NCI-H446 (cell line): ENCODE measurements at places on chromosomes 16 and 17.

GRCh38 chr16:88923450-88923849 is 53.6 kb downstream of the CBFA2T3 start:
- no peak for DNase-seq

DNA sequence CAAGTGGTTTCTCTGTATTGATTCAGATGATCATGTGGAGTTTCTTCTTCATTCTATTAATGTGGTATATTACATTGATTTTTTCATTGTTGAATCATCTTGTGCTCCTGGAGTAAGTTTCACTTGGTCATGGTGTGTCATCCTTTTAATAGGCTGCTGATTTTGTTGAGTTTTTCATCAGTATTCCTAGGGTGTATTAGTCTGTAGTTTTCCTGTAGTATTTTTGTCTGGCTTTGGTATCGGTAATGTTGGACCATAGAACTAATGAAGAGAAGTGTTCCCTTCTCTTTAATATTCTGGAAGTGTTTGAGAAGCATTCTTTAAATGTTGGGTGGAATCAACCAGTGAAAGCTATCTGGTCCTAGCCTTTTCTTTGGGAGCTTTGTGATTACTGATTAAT is 99.0 kb downstream of the OMG start:
- DNase-seq = no peak

- peak; percentile 39 for DNase-seq
Measured at GRCh38 chr17:17741349-17742023, 60.2 kb downstream of the RAI1 start.

DNA sequence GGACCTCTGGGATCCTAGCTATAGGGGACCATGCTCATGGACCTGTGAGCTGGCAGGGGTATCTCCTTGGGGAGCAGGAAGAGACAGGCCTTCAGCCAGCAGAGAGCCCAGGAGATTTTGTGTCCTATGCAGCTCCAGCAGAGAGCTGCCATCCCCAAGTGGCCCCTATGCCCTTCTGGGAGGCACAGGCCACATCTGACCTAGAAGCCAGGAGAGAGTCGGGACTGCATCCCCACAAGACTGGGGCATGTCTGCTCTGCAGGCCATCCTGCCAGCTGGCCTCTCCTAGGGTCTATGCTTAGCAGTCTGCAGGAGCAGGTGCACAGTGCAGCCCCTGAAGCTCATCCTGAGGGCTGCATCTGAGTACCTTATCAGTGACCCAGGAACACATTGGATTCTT is 279.5 kb downstream of the KIF2B start:
- no peak for DNase-seq

DNA sequence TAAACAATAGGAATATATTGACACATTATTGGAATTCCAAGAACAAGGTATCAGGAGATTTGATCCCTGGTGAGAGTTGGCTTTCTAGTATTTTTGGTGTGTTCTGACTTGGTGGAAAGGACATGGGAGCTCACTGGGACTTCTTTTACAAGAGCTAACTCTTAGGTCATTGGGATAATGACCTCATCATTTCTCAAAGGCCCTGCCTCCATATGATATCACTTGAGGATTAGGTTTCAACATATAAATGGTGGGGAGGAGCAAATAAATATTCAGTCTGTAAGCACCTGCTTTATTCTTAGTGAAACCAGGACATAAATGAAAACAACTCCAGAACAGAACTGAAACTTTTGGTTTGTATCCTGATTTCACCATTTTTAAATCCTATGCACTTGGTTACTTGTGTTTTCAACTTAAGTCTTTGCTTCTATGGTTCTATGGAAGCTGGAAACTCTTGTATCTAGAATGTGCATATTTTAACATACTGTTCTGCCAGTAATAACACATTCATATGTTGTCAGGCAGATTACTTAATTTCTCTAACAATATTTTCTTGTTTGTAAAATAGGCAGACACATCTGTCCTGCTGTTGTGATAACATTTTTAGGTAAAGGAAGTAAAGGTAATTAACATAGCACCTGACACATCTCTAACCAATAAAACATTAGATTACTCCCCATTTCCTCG is 1527.7 kb upstream of the CDH8 start:
- no peak for DNase-seq

- peak; percentile 40 for DNase-seq
Measured at GRCh38 chr16:13909872-13910303, 10.1 kb upstream of the ERCC4 start.

DNA sequence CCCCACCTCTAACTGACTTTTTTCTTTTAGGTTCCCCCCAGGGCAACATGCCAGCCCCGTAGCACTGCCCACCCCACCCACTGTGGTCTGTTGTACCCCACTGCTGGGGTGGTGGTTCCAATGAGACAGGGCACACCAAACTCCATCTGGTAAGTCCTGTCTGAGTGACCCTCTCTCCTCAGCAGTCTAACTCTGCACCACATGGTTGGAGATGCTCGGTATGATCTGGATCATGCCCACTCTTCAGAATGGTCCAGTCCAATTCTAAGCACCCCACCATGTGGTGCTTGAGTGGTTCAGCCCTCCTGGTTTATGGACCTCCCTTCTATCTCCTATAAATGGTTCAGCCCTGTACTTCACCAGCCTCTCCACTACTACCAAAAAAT is 5.9 kb downstream of the KDM6B start:
- DNase-seq = no peak

DNA sequence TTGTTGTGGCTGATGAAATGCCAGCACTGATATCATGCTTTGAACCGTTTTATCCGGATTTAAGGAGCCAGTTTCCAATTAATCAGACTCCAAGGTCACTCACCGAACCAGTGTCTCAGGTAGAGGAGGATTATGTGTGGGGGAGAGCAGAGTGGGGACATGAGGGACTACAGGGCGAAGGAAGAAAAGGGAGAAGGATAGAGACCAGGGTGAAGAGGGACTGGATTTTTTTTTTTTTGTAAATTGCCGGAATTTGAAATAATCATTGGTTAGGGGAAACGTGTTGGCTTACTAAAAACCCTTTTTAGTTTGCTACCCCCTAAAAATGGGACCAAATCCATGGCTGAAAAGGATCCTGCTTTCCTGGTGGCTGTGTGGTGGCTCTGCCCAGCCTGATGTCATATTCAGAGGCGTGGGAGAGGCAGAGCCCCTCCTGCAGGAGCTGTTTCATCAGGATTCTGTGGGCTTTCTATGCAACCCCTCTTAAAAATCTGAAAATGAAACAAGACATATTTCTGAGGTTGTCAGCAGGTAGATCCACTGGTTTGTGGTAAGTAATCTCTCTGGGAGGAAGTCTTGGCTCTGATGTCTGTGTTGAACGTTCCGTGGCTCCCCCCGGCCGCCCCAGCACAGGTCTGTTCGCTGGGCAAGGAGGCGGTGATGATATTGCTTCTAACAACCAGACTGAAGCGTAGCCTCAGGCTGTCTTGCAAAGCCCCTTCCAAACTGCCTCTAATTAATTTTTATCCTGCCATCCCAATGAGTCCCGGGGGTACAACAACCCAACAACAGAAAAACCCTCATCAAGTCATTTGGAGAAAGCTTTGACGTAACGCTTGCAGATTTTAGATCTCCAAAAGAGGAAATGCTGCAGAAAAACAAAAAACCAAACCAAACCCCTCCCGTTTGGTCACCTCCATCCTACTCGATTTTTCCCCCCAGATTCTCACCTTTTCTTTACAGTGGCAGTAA is 143.0 kb upstream of the ZFHX3 start:
- no peak for DNase-seq

GRCh38 chr16:3022208-3022683 is 1.5 kb downstream of the HCFC1R1 start:
- peak; percentile 66 for DNase-seq

- DNase-seq = no peak
Measured at GRCh38 chr17:76597156-76598003, 11.7 kb upstream of the ST6GALNAC2 start.

DNA sequence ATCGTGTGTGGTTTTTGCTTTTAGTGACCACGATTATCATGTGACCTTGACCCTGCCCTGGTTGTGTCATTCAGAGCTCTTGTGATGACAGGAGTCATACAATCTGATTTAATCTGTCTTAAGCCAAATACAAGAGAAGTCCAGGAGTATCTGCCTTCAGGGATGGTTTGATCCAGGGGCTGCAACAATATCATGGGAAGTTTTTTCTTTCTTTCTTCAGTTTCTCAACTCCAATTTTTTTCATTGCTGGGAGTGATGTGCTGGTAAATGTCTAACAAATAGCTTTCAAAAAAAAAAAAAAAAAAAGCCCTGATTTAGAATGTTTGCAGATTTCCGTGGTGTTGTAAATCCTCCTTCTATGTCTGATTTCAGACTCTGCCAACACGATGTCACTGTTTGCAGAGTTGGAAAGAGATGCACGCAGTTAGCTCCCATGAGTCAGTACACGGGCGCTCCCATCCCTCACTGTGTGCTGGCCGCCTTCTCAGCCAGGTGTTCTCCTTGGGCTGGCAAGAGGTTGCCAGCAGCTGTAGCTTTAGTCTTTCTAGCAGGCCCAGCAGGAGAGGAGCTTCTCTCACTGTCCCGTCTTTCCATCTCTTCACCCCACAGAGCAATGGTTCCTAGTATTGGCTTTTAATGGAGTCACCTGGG is 229.7 kb downstream of the SNX29 start:
- DNase-seq = peak; percentile 38

DNA sequence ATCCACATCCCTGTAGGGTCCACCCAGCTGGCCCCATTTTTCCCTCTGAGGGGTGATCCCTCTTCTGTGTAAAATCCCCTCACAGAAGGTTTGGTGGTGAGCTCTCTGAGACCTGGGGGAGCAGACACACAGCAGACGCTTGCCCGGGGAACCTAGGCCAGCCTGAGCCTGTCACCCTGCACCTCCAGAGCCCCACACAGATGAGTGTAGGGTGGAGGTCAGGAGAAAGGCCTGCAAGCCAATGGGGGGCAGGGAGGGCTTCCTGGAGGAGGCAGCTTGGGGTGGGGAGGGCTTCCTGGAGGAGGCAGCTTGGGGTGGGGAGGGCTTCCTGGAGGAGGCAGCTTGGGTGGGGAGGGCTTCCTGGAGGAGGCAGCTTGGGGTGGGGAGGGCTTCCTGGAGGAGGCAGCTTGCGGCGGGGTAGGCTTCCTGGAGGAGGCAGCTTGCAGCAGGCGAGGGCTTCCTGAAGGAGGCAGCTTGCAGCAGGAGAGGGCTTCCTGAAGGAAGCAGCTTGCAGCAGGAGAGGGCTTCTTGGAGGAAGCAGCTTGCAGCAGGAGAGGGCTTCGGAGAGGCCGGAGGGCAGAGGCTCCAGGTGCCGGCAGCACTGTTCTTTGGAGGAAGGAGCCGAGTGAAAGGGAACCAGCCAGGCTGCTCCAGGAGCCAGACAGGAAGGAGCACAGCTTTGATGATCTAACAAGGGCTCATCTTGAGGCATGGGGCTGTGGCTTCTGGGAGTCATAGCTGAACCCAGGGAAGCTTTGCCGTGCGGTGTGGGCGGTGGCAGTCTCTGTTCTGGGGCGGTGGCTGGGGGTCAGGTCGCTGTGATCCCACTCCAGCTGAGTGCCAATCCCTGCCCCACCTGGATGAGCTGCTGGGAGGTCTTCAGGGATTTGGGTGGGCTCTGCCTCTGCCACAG is 83.7 kb upstream of the ZNF469 start:
- DNase-seq = no peak
